Stimulated activated CD4-positive, alpha-beta T cell treated with anti-CD3 and anti-CD28 coated beads, Interleukin-12 subunit alpha, Interleukin-12 subunit beta, amount 100 ng/mL, for 48 hours (primary cell): ENCODE measurements at places on chromosomes 5 and 9.

- DNase-seq: no peak
These were observed 1.8 kb upstream of the ENTPD2 start for GRCh38 chr9:137055385-137056364.

- no peak for DNase-seq
These were observed 66.5 kb upstream of the STC2 start for GRCh38 chr5:173394701-173395100.

DNA sequence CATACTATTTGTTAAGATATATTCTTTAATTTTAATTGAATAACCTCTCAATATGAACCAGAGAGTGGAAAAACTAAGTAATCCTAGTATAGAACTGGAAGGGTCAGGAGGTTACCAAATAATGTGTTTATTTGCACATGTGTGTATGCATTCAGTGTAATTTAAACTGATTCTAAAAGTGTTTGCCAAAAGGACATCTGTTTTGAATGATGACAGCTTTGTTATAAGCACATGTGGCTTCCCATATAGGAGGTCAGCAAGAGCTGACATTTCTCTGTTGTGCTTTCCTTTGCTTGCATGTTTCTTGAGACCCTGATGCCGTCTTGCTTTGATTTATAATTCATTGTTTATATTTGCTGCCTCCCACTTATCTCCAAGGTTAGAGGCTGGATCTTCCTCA is 383.4 kb downstream of the BRINP1 start:
- DNase-seq: no peak

DNA sequence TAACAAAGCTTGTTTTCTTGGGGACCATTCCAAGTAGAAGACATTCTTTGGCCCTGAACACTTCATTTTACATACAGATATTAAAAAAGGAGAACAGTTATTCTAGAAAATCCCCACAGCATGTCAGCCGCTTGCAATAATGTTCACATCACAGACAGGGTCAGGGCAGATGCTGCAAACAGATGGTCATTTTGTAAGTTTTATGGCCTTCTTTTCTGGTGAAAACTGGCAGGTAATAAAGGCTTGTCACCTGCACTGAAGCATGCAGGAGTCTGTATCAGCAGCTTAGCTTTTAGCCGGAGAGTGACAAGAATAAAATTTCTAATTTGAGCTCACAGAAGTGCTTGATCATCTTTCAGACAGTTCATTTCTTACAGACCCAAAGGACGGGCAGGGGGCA is 220.9 kb upstream of the DAP start:
- no peak for DNase-seq

- DNase-seq: no peak
These were observed 144.3 kb downstream of the MACIR start for GRCh38 chr5:103402851-103403250.

- DNase-seq: no peak
These were observed 6.8 kb upstream of the CEP120 start for GRCh38 chr5:123429993-123430392.

- peak; percentile 16 for DNase-seq
These were observed at the start of gene LARP1 for GRCh38 chr5:154755361-154756008. Gene LARP1 (plus strand): TSS chr5:154755377. CDS start chr5:154755758, 381 bp downstream.

GRCh38 chr9:109935406-109936087 is 155.5 kb downstream of the PALM2AKAP2 start:
- no peak for DNase-seq

DNA sequence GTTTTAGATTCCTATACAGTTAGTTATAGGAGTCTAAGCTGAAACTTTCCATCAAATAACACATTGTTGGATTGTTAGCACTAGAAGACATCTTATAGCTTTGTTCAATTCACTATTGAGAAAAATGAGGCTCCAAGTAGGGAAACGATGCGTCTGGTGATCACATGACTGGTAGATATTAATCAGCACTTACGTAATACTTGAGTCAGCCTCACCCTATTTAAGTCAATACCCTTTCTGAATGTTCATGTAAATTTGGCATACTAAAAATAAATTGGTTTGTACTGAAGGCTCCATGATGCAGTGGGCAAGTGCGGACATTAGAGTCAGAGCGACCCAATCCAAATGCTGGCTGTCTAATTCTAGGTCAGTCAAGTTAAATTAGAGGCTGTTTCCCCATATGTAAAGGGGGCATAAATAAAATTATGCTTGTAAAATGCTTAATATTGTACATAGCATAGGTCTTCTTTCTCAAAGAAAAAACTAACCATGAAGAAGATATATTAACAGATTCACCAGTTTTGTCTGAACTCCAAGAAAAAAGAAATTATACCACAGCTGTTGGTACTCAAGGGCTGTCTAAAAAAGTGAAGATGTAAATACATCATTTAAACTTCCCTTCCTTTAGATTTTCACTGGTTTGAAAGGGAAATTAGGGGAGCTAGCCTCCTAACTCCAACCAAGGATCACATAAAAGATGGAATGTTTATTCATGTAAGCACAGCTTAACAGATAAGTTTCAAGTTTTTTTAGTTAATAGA is 406.6 kb upstream of the TLE4 start:
- no peak for DNase-seq
